ENCODE measurements at places on chromosomes 4 and X.

DNA sequence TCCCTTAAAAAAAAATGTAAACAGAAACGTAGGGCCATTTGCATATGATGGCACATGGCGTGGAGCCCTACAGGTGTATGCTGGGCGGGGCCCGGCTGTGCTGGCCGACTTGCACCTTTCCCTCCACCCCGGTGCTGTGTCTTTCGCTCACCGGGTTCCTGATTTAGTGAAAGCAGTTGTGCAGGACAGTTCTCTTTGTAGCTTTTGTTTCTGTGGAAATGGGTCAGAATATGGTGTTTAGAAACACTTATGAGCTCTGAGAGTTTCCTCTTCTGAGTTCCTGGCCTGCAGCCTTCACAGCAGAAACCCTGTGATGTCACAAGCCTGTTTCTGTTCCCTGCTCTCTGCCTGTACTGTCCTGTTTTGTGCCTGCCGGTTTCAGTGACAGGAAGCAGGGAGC lies 22.5 kb upstream of the MSANTD1 start:
- no peak for ATAC-seq

DNA sequence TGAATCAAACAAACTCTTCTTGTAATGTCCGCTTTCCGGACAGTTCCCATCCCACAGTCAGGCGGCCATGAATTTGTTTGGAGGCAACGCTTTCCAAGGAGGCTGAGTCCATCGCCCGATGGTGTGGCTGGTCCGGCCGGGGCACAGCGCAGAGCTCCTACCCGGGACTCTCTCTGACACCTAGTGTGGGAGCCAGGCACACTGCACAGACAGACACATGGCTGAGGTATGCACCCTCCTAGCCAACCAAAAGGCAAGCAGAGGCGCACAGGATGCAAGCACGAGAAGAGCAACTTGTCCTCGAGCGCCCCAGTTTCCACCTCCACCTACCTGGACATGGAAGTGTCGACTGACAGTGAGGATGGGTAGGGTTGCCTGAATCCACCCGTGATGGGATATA lies 87.5 kb downstream of the LEF1 start:
- ATAC-seq, result peak; percentile 25

- no peak for ATAC-seq
Observed at GRCh38 chrX:129659141-129659540, 4.4 kb upstream of the APLN start.

GRCh38 chrX:123513585-123514278 lies 219.1 kb downstream of the THOC2 start:
- ATAC-seq, result no peak

DNA sequence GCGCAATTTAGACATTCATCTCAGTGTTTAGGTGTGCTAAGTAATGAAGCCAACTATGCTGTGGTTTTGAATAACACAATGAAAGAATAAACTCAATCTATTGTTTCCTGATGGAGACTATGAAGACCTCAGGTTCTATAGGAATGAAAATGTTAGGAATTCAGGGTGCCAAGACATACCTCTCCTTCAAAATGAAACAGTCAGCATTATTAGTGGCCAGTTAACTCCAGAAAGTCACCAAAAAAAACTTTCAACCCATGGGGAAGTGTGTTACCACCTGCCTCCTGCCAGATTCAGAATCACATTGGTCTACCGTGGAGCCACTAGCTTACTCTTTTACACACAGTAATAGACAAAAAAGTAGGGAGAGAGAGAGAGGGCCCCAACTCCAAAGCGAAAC lies 352.9 kb downstream of the GABRG1 start:
- ATAC-seq, result no peak

DNA sequence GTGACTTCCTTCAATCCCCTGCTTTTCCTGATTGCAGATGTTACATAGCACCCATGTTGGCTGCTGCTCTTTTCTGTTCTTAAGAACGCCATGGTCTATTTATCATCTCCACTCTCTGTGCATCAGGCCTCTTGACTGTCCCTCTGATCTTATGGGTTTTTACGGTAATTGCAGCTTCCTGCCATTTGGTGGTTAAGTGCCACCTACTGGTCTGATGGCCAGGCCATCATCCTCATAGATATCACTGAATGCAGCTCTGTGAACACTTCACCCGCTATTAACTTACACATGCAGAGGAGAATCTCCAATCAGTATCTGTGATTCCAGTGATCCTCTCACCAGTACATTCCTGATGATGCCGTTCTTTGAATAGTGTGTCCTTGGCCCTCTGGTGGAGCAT lies 382.4 kb downstream of the TRAM1L1 start:
- no peak for ATAC-seq

GRCh38 chr4:70838666-70839588 lies 763 bp downstream of the GRSF1 start:
- ATAC-seq, result peak; percentile 52

- ATAC-seq, result no peak
Observed at GRCh38 chrX:18666614-18667013, 5.3 kb downstream of the RS1 start.

- ATAC-seq, result peak; percentile 86
Observed at GRCh38 chr4:36081185-36081584, 163.1 kb downstream of the ARAP2 start.

DNA sequence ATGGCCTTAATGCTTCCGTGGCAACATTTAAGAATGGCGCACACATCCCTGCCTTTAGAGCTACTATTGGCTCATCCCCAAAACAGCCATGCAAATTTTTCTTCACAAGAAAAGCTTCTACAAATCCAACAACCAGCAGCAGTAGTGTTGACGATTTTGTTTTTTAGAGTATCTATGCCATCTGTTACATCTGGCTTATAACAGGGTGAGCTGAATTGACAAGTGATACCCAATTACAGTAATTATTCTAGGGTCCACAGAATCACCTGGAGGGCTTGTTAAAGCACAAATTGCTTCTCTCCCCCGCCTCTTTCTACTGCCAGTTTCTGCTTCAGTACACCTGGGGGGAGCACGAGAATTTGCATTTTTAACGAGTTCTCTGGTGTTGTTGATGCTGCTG lies 34.1 kb downstream of the DCHS2 start:
- no peak for ATAC-seq

- ATAC-seq, result no peak
Observed at GRCh38 chrX:80511969-80512760, 91.9 kb downstream of the TENT5D start.

- peak; percentile 59 for ATAC-seq
Observed at GRCh38 chr4:158817562-158818296, 48.9 kb downstream of the FNIP2 start.

GRCh38 chr4:99248714-99249113 lies 29.7 kb upstream of the ADH6 start:
- no peak for ATAC-seq

- ATAC-seq, result no peak
Observed at GRCh38 chr4:5114950-5115349, 63.7 kb downstream of the STK32B start.

DNA sequence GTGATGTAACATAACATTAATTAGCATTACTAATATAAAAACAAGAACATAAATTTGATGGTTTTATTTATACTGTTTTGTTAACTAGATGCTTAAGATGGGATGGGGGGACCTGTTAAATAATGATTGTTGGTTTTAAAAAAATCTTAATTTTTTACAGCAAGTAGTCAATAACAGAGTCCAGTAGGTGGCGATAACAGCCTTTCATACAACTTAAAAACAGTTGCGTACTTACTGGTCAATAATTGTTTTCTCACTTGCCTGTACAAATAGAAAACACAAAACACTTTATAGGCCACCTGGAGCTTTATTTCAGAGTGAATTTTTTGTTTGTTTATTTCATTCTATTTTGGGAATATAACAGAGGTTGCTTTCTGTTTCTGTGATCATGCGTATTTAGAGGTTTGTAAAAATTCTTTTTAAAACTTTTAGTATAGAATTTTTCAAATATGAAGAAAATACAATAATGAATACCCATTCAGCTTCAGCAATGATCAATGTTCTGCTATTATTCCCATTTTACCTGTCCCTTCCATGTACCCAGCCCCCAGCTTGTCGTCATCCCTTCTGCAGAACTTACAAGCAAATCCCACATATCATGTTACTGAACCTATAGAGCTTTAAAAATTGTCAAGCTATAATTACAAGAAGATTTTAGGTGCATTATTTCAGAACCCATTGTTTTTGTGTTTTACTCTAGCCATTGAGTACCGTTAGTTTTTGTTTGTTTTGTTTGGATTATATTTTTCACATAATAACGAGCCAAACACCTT lies 97.1 kb downstream of the MRPL1 start:
- no peak for ATAC-seq
